ENCODE measurements at places on chromosomes 3 and 15. TPM values are rescaled to one million over a fixed set of nuclear protein-coding genes. Genes with fewer than 3 reads are reported as not detected.
A peak's percentile ranks its signal among the peaks of the same experiment; 100 is the strongest.

The ATRIP gene
- total RNA-seq: 6.8 TPM

The PYGO1 gene
- 9.2 TPM for total RNA-seq

The SLC24A5 gene
- total RNA-seq: not detected

The GPR176 gene
- total RNA-seq: 1.4 TPM

The GOLGA8K gene
- 0.36 TPM for total RNA-seq

The MKRN2OS gene
- not detected for total RNA-seq

The SLC6A11 gene
- 0.04 TPM for total RNA-seq

The HAPLN3 gene
- total RNA-seq: 3.6 TPM

The COLQ gene
- total RNA-seq: 0.60 TPM

The CCNB2 gene
- total RNA-seq: 1.2 TPM

The ISLR gene
- total RNA-seq: 19.5 TPM

DNA sequence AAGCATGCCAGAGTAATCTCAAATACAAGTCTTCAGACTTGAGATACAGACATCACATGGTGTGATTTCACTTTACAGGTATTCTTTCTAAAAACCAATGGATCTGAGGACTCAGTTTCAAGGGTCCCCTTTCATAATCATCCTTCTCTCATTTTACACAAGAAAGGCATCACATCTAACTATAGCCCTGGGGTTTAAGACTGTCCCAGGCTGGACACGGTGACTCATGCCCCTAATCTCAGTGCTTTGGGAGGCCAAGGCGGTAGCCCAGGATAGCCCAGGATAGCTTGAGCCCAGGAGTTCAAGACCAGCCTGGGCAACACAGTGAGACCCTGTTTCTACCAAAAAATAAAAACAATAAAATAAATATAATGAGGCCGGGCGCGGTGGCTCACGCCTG is 36.4 kb downstream of the UBP1 start:
- DNase-seq: no peak

DNA sequence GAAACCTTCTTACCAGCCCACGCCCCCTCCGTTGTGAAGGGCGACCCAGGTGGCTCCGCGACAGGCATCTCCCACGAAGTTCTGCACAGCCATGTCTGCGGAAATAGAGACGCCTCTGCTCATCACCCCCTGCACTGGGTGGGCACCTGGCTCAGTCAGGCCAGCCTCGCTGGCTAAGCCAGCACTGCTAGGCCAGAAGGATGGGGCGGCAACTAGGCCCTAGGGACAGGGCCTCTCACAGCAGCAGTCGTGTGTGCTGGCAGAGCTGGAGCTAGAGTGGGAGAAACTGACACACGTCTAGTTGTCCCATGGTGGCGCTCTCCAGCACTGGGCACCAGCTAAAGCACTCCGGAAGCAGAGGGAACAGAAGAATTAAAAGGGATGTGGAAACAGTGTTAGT is 12.5 kb upstream of the ZXDC start:
- no peak for DNase-seq

DNA sequence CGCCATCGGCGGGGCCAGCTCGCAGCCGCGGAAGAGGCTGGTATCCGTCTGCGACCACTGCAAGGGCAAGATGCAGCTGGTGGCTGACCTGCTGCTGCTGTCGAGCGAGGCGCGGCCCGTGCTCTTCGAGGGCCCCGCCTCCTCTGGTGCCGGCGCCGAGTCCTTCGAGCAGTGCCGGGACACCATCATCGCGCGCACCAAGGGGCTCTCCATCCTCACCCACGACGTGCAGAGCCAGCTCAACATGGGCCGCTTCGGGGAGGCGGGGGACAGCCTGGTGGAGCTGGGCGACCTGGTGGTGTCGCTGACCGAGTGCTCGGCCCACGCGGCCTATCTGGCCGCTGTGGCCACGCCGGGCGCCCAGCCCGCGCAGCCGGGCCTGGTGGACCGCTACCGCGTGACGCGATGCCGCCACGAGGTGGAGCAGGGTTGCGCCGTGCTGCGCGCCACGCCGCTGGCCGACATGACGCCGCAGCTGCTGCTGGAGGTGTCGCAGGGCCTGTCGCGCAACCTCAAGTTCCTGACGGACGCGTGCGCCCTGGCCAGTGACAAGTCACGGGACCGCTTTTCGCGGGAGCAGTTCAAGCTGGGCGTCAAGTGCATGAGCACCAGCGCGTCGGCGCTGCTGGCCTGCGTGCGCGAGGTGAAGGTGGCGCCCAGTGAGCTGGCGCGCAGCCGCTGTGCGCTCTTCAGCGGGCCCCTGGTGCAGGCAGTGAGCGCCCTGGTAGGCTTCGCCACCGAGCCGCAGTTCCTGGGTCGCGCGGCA is 1.8 kb downstream of the TLNRD1 start:
- DNase-seq: no peak

DNA sequence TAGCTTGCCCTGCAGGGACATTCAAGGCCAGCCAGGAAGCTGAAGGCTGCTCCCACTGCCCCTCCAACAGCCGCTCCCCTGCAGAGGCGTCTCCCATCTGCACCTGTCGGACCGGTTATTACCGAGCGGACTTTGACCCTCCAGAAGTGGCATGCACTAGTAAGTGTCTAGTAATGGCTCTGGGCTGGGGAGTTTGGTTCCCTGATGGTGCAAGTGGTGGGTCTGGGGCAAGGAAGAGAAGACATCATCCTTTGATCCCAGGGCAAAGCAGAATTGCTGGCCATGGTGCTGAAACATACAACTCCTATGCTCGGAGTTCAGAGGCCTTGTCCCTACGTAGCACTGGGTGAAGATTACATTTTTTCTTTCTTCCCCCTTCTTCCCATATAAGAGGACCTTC is 311.4 kb downstream of the EPHB1 start:
- no peak for DNase-seq

- no peak for DNase-seq
Observed at GRCh38 chr3:97439373-97439772, 325.2 kb upstream of the ARL6 start.

DNA sequence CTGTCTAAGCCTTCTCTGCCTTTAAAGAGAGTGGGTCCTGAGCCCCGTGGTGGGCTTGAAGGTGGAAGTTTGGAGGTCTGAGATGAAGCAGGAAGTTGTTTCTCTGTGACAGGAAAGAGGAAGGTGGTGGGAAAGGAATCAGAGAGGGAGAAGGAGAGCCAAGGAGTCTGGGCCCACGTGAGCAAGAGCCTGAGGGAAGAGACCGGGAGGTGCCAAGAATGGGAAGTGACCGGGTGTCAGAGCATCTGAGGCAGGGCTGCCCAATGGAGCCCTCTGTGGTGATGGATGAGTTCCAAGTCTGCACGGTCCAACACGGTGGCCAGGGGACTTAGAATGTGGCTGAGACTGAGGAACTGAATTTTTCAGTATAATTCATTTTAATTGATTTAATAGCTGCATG is 24.6 kb downstream of the ALDH1L1 start:
- no peak for DNase-seq

- peak; percentile 1 for DNase-seq
Observed at GRCh38 chr3:183815951-183816475, 9.4 kb downstream of the MAP6D1 start.

DNA sequence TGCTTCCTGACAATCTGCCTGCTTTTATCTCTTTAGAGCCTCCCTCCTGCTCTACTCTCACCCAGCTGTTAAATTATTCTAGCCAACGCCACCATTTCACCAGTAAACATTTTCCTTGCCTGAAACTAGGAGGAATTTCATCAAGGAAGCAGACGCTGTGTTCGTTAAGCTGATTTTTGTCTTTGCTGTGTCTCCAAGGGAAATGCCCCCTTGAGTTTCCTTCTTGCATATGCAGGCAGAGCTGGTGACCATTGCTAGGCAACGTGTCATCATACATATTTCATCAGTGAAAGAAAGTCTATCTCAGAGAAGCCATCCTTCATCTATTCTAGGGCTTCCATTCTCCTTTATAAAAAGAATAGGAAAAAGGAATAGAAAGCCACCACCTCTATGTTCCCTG is 87.0 kb upstream of the ST8SIA2 start:
- DNase-seq: no peak

DNA sequence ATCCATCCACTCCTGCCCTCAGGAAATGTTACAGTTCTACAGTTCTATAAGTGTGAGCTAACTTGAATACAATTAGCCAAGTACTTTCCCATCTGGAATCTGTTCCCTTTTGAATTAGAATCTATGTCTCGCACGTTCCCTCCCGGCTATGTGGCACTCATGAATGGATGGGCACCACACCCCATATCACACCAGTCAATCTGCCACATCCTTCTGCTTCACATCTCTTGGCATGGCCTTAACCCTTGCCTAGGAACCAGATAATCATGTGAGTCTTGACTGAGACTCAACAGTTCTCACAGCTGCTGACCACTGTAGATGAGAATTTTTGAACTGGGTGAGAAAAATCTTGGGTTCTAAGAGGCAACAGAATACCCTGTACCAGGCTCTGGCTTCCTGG is 180.2 kb downstream of the TNIK start:
- no peak for DNase-seq

- DNase-seq: no peak
Observed at GRCh38 chr15:64696481-64696880, 78.9 kb downstream of the RBPMS2 start.

GRCh38 chr3:52366527-52366926 is 50.4 kb downstream of the DNAH1 start:
- DNase-seq: no peak

DNA sequence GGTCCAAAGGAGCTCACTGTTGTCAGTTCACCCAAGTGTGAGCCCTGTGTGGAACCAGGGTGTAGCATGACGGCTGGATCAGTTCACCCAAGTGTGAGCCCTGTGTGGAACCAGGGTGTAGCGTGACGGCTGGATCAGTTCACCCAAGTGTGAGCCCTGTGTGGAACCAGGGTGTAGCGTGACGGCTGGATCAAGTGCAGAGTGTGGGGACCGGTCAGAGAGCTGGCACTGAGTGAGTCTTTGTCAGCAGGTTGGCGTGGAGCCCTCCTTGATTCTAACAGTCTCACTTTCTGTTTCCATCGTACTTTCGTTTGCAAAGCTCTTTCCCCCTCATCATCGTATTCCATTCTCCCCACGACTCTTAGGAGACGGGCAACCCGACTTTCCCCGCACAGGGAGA is 57.9 kb upstream of the DLG1 start:
- no peak for DNase-seq

DNA sequence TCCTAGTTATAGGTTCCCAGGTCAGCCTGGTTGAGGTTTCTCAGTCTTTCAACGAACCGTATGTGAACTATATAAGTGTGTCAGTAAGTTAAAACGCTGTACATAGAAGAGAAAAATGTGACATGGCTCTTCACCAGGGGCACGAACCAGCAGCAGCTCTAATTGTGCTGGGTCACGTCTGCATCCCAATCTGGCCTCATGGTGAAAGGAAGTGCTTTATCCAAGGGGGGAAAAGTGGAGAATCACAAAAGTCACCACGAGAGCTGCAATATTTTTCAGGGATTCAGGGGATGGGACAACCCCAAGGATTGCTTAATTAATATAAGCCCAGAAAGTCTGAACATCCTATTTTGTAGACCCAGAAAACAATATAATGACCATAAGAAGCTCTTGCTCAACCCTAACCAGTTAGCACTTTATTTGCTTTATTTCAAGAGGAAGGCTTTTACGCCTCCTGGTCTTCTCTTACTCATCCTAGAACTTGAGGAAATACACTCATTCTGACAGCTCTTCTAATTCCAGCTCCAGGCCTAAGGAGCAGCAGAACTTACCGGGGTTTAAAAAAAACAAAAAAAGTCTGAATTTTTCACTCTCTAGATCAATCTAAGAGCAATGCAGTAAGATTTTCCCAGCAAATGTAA is 16.5 kb downstream of the ANXA2 start:
- no peak for DNase-seq

- DNase-seq: no peak
Observed at GRCh38 chr3:151357463-151357850, 27.1 kb downstream of the P2RY12 start.

GRCh38 chr3:43190670-43191069 is 84.8 kb upstream of the POMGNT2 start:
- DNase-seq: no peak

DNA sequence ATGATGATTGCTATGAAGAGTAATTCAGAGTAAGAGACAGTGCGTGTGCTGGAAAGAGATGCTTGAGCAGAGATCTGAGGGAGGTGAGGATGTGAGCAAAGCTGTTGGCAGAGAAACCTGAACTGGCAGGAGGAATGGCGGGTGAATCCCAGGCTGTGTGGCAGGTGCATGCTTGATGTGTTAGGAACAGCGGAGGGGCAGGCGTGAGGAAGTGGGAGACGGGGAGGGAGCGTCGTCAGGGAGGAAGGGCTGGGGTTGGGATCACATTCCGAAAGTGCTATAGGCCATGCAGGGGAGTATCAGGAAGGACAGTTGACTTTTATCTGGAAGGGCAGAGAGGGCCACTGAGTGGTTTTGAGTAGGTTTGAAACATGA is 8.6 kb downstream of the GABRA5 start:
- no peak for DNase-seq

- no peak for DNase-seq
Observed at GRCh38 chr15:88881775-88882174, 13.6 kb downstream of the HAPLN3 start.

GRCh38 chr15:43410572-43411214 is 39.8 kb downstream of the TUBGCP4 start:
- no peak for DNase-seq

- no peak for DNase-seq
Observed at GRCh38 chr3:111238885-111239284, 167.3 kb downstream of the NECTIN3 start.

DNA sequence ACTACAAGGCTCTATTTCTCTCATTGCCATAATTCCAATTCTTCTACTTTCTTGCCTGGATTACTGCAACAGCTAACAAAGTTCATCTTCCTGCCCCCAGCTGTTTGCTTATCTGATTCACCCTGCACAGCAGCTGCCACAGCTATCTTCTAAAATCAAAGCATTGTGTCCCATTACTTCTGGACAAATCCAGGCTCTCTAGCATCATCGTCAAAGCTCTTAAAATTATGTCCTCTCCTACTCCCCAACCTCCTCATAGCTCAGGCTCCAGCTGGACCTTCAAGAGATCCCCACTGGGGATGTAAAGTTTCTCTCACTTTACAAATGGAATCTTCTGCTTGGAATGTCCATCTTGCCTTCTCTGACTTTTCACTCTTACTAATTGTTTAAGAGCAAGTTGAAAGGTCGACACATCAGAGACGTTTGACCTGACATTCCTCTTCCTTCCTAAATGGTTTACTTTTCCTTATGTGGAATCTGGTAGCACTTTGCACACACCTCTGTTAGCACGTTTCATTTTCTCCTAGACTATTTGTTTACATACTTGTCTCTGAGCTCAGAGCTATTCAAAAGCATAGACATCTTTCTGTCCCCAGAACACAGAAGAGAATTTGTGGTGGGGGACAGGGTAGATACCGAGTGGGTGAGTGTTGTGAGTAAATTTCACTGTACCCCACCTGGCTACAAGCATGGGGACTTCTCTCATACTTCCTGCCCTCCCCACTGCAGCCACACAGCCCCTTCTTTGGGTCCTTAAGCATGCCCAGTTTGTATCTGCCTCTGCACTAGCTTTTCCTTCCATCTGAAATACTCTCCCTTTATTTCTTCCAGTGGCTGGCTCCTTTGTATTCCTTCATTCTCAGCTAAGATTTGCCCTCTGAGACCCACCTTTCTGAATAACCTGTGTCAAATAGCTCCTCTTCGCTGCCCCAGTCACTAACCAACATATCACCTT is 77.9 kb downstream of the SERPINI1 start:
- no peak for DNase-seq

GRCh38 chr3:184757022-184757651 is 45.3 kb upstream of the MAGEF1 start:
- DNase-seq: peak; percentile 51

GRCh38 chr3:14716591-14716990 is 41.6 kb downstream of the C3orf20 start:
- DNase-seq: no peak

All from adrenal gland (tissue), 19 donors.